NCI-H1048 (cell line): ENCODE measurements at places on chromosomes 4 and X.

DNA sequence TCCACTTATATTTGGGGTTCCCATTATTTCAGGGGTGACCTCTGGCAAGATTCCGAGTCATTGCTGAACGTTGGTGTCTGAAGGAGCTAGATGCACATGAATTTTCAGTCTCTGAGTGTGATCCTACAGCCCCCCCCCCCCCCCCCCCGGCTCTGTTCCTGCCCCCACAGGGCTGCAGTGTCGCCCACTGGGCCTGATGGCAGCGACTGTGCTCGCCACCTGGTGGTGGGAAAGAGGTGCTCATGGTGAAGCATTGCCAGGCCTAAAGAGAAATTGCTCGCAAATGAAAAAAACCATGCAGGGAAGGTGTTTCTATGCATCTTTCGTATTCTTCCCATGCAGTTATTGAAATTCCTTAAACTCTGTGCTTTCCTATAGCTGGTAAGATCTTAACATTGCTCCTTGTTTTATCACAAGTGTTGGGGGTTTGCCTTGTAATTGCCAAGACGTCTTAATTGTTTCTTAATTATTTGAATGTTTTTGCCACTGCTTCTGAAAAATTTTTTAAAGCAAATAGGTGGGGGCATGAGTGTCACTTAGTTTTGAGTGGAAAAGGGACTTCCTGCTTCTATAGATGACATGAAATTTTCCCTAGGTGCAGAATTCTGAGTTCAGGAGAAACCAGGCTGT, 63.2 kb downstream of the CLDN22 start:
- no peak for DNase-seq

GRCh38 chr4:15162046-15162445, 159.8 kb downstream of the CPEB2 start:
- DNase-seq = no peak

GRCh38 chrX:130105244-130105643, 5.1 kb downstream of the ELF4 start:
- DNase-seq = no peak

GRCh38 chr4:7041801-7042502, 1.2 kb upstream of the TADA2B start:
- DNase-seq = no peak

- no peak for DNase-seq
Measured at GRCh38 chr4:151717314-151717713, 43.5 kb downstream of the GATB start.

- DNase-seq = no peak
Measured at GRCh38 chrX:37746951-37747350, 32.9 kb upstream of the CYBB start.

DNA sequence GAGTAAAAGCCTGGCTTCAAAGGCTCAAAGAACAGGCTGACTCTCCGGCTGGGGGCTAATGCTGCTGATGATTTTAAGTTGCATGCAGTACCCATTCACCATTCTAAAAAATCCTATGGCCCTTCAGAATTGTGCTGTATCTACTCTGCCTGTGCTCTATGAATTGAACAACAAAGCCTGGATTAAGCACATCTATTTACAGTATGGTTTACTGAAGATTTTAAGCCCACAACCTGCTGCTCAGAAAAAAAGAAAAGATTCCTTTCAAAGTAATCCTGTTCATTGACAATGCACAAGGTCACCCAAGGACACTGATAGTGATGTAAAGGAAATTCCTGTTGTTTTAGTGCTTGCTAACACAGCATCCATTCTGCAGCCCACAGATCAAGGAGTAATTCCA, 84.9 kb upstream of the SFRP2 start:
- no peak for DNase-seq

DNA sequence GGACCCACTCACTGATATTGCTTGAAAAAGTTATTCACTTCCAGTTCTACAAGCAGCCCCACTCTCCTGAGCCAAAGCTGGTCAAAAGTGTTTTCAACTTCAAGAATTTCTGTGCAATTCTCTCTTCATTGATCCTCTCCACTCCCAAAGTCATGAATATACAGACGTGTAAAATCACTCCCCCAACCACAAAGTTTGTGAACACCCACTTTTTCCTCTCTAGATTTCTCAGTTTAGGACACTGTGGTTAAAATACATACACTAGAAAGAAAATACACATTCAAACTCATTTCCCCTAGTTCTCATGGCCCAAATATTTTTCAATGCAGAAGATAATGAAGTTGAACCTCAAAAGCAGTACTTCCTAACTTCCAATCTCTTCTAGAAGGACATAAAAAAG, 116.3 kb downstream of the MSN start:
- DNase-seq = no peak

- no peak for DNase-seq
Measured at GRCh38 chrX:46777971-46778810, 19.3 kb upstream of the SLC9A7 start.

- DNase-seq = no peak
Measured at GRCh38 chr4:157050561-157050960, 25.4 kb upstream of the GLRB start.

DNA sequence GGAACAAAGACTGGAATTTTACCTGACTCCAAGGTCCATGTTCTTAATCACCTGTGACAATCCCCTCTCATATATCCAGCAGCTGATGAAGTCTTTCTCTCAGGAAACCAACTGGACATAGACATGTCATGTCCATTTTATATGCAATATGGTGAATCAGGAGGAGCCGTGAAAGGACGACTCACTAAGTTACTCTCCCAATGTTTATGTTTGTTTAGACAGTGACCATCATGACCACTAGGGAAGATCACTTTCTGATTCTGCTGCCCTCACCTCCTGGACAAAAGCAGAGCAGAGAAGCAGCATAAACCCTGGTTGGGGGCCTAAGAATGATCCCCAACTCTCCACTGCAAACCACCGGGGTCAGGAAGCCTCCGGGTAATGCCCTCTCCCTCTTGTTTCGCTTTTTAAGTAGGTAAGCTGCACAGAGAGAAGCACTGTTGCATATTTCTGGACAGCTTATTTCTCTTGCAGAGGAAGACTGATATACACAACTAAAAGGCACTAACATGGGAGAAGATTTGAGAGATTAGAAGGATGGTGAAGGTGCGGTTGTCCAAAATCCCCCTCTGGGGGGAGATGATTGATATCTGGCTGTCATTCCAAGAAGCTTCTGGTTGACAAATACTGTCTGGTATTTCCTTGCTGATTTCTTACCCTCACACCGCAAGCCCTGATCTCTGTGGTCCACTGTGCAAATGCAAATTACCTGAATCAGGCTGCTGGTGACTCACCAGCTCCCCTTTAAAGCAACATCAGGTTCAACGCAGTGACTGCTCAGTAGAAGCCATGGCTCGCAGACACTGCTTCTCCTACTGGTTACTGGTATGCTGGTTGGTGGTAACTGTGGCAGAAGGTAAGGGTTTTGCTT, at the start of gene ODAPH:
TSS of gene ODAPH (plus strand) at position 773 of the 871 bp plus-strand sequence. CDS start at position 790, 17 bp downstream.
- no peak for DNase-seq

- DNase-seq = no peak
Measured at GRCh38 chr4:17552427-17552826, 24.6 kb upstream of the LAP3 start.

- DNase-seq = no peak
Measured at GRCh38 chr4:74426101-74426500, 18.8 kb upstream of the AREG start.

GRCh38 chr4:168183717-168184571, 91.6 kb downstream of the ANXA10 start:
- DNase-seq = no peak

DNA sequence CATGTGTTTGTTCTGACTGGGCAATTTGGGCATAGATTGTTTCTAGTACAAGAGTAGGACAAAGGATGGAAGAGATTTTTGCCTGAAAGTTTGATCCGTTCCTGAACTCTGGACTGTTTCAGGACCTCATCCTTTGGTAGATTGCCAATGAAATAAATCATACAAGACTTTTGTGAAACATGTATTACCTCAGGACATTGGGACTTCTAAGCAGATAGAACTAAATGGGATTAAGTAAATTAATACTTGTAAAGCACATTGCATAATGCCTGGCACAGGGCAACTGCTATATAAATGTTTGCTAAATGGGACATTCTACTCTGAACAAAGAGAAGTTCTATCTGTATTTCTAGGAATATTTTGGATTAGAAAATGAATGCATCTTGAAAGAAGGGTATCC, 164.8 kb upstream of the RPS6KA3 start:
- DNase-seq = no peak

- no peak for DNase-seq
Measured at GRCh38 chrX:26606971-26607370, 391.0 kb downstream of the MAGEB5 start.

DNA sequence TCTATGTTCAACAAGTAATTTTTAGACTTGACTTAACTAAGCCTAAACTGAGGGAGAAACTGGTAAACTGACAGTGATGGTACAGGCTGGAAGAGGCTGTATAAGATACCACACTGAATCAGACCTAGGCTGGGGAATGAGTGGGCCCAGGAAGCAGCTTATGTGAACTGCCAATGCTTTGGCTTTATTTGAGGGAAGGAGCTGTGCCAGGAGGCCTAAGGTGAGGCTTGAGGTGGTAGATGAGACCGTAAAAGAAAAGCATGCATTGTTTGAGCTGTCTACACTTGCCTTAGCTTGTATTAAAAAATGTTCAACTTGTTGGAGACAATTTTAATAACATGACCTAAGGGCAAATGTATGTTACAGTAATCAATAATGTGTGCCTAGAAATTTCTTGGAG, 96.2 kb downstream of the RS1 start:
- DNase-seq = no peak
